ENCODE measurements at places on chromosomes 4 and X.

DNA sequence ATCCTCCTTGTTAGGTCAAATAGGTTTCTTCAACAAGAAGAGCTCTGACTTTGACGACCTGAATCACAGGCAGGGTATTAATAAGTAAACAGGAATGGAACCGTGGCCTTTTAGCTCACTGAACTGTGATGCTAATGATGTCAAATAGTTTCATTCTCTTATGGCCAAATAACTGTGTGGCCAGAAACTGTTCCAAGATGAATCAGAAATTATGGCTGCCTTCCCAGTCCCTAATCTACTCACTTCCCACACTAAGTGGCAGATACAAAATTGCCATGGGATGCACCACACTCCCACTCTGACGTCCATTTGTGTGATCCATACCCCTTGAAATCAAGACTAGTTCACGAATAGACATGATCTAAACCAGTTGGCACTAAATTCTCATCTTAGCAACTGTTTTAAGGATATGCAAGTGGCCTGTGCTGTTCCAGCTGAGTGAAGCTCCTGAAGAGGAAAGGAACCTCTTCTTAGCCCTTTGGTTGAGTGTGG is 455.4 kb downstream of the IL15 start:
- DNase-seq: no peak

- no peak for DNase-seq
Measured at GRCh38 chr4:6924361-6924779, 14.7 kb downstream of the TBC1D14 start.

DNA sequence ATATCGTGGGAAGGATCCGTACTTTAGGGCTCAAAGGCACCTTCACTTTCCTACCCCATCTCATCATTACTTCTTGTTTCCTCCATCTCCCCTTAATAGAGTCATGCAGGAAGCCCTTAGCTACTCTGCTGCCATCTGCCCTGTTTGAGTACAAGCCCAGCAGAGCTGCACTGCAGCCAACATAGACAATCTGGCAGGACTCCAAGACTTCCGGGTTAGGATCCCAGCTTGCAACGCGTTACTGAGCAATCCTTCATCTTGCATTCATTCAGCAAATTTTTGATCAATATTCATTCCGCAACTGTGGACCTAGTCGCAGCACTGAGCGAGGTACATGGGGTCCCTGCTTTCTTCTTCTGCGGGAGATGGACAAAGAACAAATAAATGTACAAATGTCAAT is 344.9 kb downstream of the BCOR start:
- DNase-seq: peak; percentile 45

DNA sequence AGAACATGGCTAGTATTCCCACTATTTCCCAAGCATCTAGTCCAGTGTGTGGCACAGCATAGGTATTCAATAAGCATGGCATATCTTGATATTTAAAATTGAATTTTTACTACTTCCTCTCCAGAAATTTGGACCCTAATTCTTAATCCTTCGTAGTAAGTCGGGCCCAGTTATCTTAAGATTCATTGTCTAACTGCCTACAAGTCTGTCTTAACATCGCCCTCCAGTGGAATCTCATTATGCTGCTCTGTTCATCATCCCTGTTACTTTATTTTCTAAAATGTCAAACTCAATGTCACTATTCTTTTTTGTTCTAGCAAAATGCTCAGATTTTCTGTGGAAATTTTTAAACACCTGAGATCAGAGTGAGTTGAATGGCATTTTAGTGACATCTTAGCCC is 606.2 kb downstream of the KLHL13 start:
- no peak for DNase-seq

DNA sequence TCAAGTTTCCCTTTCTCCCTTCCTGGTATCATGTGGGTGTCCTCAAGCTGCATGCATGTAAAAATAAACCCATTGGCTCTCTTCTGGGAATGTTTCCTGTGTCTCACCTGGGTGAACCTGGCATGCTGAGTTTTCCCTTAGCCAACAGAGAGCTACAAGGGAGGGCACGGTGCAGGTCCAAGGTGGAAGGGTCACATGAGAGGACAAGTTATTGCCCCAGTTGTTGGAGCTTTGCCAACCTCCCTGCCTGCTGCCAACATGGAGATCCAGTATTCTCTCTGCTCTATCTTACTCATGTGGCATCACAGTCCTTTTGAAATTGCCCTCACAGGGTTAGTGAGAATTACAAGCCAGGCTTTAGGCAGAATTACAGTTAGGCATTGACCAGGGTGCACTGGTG is 196.1 kb upstream of the GYPA start:
- no peak for DNase-seq

- no peak for DNase-seq
Measured at GRCh38 chr4:107246761-107247160, 210.6 kb upstream of the DKK2 start.

- DNase-seq: no peak
Measured at GRCh38 chrX:15594371-15594770, 6.4 kb downstream of the ACE2 start.

- no peak for DNase-seq
Measured at GRCh38 chr4:78343682-78344081, 207.9 kb upstream of the ANXA3 start.

All from NCI-H510A (cell line).